Activated effector memory CD4-positive, alpha-beta T cell treated with anti-CD3 and anti-CD28 coated beads, Interleukin-2, amount 50 U/mL, for 16 hours (primary cell): ENCODE measurements at places on chromosomes 6 and 20.
A peak's percentile ranks its signal among the peaks of the same experiment; 100 is the strongest.

DNA sequence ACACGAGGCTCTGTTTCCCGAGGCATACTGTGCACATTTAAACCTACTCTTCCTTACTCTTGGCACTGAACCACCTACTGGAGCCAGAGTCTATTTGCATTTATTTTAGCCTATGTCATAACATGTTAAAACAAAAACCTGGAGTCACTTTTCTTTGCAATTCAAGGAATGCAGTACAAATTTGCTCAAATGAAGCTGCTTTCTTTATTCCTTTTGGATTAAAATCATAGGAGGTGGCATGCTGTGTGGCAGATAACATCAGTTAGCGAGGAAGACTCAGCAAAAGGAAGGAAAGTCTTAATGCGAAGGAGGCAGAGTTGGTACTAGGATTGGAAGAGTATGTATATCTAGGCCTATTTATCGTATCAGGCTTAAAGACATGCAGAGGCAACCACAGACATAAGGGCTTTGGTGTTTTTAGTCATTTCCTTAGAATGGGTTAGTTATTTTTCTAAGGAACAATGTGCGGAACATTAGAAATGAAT is 92.9 kb downstream of the SAMD3 start:
- no peak for DNase-seq

DNA sequence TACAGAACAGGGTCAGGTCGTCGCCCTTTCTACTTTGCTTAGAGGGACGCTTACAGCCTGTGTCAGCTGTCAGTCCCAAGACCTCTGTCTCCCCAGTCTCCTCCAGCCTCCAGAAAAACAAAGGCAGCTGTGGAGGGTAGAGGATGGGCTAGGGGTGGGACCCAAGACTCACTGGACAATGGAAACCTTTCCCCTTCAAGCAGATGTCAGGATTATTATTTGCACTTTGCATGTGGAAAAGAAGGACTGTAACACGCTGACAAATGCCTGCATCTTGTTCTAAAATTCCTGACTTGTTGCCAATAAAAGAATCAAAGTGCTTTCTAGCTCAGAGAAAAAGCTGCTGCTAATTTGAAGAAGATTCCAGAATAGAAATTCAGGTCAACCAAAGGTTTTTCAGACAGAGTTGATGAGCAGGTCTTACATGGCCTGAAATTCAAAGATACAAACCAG is 58.7 kb downstream of the SNX5 start:
- DNase-seq: no peak

GRCh38 chr6:87225937-87226336 is 70.6 kb downstream of the ZNF292 start:
- DNase-seq: no peak

GRCh38 chr20:10469599-10469998 is 34.5 kb downstream of the SLX4IP start:
- no peak for DNase-seq

DNA sequence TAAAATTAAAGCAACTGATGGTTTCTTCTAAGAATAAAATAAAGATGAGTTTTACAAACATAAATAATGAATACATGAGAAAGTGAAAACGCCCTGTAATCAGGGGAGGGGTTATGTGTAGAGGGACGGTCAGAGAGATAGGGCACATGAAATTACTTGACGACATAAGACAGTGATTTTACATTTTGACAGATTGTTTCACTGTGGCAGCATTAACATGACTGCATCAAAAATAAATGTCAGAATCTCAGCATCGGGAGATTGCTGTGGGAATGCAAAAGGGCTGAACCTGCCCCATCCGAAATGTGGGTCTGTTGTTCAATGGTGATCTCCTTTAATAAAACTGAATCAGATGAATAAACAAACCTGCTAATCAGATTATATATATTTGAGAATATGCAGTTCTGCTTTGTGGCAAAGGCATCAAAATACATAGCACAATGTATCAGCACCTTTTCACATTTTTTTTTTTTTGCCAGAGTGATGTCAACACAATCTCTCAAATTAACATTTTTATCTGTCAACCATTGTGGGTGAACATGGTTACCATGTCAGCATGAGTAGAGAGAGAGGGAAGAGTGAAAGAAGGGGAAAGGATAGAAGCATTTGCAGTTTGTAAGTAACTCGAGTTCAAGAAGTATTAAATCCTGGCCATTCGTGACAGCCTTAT is 177.1 kb upstream of the MAN1A1 start:
- no peak for DNase-seq

DNA sequence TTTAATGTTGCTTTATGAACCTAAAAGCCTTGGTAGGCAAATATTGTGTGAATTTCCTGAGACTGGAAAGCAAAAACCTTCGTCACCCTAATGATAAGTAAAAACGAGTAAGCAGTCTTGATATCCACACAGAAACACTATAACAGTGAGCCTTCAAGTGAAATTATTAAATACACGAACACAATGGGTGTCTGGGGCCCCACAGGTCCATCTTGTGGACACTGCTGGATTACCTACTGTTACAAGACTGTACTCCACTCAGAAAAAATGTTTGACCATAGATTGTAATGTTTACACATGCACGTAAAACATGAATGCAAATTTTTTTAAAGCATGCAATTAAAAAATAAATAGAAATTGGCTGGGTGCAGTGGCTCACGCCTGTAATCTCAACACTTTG is 466.9 kb downstream of the CD83 start:
- DNase-seq: no peak

DNA sequence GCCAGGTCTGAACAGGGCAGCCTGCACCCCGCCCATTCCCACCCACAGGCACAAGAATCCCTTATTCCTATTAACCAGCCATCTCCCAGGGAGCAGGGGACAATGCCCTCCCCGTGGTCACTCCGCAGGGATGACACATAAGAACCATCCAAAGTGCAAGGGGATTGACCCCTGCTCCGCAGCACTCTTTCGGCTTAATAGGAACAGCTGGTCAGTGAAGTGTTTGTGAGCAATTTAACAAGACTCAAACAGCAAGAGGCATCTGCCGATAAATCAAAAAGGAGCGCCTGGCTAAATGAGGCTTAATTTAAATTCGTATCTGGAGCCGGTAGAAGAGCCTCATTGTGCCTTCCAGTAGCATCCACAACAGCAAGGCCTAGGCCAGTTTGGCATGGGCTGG is 389.4 kb downstream of the RNGTT start:
- no peak for DNase-seq

GRCh38 chr6:144715344-144715743 is 430.2 kb downstream of the UTRN start:
- no peak for DNase-seq

GRCh38 chr6:118504611-118505010 is 43.5 kb upstream of the PLN start:
- no peak for DNase-seq

DNA sequence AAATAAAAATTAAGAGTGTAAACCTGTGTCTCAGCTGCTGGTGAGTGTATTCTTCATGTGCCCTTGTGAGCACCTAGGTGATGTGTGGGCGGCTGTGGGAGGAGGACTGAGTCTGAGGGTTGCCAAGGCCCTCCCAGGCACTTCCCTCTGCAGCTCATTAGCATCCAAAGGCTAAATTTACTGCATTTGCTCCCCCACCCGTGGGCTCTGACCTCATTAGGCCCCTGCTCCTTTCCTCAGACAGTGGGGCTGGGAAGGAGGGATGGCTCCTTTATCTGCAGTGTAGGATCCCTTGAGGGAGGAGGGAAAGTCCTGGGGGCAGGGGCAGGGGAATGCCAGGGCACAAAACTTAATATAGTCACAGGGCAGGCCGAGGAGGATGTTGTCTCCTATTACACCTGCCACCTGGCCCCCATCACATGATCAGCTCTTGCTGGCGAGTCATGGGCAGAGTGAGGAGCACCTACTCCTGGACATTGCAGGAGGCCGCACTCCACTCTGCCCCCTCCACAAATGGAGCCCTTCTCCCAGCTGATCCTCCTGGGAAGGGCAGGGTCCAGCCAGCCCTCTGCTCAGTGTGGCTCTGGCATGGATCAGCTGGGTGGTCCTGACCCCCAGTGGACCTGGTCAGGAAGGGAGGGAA is 133.2 kb downstream of the MRPL14 start:
- peak; percentile 61 for DNase-seq

GRCh38 chr6:13229205-13230085 is 98.9 kb downstream of the TBC1D7 start:
- no peak for DNase-seq

DNA sequence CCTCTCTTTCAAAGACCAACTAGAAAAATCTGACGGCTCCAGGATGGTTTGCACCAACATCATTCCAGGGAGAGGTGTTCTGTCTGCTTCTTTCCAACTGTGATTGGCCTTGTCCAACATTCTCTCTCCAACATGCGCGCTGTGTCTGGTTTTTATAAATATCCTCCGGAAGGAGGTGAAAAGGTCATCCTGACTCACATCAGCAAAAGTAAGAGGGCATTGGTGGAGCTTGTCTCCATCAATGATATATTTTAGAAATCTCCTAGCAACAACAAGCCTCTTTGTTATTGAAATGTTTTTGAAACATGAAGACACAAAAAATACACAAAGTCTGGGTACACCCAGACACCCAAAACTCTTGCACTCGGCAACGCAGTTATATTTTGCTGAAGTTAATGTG is 475.3 kb upstream of the JARID2 start:
- DNase-seq: no peak

- no peak for DNase-seq
Measured at GRCh38 chr20:59032713-59033059, 551 bp upstream of the ATP5F1E start.

- no peak for DNase-seq
Measured at GRCh38 chr20:962683-963082, 39.4 kb downstream of the RSPO4 start.

DNA sequence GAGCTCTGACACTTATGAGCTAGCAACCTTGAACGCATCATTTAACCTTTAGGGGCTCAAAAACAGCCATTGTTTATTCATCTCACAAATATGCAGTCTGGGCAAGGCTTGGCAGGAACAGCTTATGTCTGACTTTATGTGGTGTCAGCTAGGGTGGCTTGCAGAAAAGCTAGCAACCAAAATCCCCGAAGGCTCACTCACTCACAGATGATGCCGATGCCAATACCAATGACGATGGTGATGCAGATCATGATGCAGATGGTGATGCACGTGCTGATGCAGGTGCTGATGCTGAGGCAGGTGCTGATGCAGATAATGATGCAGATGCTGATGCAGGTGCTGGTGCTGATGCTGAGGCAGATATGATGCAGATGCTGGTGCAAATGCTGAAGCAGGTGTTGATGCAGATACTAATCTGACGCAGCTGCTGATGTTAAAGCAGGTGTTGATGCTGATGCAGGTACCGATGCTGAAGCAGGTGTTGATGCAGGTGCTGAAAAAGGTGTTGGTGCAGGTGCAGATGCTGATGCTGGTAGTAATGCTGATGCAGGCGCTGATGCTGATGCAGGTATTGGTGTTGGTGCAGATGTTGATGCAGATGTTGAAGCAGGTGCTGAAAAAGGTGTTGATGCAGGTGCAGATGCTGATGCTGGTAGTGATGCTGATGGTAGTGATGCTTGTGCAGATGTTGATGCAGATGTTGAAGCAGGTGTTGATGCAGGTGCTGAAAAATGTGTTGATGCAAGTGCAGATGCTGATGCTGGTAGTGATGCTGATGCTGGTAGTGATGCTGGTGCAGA is 195.6 kb downstream of the NFATC2 start:
- no peak for DNase-seq
